ENCODE measurements at places on chromosomes 3 and 15.

DNA sequence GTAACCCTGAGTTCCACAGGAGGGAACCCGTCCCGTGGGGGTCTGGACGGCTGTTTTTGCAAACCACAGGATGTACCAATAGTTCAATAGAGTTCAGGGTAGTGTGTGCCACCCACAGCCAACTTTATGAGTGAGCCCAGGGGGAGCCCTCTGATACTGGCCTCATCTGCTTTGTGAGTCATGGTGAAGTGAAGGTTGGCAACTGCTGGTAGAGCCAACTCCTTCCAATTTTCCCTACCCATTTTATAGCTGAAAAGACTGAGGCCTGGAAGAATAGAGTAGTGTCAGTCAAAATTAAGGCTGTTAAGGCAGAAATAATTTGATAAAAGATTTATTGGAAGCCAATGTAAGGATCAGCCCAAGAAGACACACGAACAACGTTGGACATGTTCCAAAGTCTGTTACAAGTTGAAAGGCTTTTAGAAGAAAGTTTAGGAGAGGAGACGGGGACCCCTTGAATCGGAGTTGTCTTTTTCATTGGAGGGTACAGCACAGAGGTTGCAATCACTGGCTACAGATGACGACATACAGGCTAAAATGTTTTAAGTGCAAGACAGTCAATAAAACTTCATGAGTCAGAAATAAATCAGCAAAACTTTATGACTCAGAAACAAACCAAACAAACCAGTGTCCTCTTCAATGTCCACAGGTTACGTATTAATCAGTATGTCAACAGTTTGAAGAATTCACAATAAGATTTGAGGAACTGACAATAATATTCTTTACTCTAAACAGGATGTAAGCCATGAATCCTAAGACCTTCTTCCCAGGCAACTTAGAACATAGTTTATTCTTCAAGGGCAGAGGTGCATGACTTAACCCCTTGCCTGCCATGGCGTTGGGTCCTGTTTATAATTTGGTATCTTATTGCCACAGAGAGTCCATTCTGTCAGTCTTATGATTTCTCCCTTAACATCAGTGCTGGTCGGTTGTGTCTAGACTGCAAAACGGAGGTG is 62.9 kb upstream of the NR2E3 start:
- no peak for DNase-seq

DNA sequence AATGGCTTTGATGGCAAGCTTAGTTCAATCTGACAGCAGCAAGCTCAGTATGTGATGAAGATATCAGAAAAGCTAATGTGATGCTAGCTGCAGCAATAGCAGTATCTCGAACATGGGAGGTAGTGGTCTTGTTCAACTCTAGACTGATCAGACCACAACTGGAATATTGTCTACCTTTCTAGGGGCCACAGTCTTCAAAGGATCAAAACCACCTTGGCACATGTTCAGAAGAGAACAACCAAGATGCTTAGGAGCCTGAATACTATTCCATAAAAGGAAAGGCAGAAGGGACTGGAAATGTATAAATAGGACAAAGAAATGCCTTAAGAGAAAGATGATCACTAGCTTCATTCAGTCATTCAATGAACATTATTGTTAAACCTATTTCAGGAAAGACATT is 2.3 kb downstream of the C3orf70 start:
- no peak for DNase-seq

- no peak for DNase-seq
Measured at GRCh38 chr15:31296646-31297574, 29.7 kb upstream of the KLF13 start.

DNA sequence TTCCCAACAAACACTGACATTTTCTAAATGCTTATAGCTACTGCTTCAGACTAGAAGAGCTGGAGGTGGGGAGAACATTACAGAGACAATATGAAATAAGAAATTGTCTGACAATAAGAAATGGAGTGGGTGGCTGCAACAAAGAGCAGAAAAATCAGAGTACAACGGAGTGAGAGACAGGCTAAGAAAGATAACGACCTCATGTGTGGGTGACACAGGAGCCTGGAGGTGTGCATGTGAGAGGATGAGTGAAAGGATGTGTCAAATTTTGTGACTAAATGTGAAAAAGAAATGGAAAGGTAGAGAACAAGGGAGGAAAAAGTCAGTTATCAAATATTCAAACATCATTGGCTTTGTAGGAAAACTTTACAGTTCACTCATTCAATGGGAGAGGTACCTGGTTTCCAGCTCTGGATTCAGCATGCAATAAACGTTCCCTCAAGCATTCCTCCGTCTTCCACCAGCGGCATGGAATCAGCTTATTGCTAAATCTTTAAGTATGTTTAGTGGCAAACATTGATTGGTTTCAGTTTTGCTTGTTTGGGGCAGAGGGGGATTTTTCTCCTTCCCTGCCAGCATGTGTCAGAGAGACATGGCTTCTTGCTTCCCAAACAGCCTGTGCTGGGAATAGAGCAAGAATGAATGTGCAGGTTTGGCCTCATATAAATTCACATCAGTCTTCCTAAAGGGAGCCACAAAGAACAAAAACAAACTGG is 103.8 kb upstream of the CHRM5 start:
- DNase-seq = no peak

GRCh38 chr3:194571491-194572142 is 61.6 kb downstream of the TMEM44 start:
- DNase-seq = no peak

- DNase-seq = no peak
Measured at GRCh38 chr3:71485896-71486295, 97.6 kb downstream of the FOXP1 start.

GRCh38 chr15:93036951-93037819 is 51.8 kb downstream of the RGMA start:
- no peak for DNase-seq

GRCh38 chr3:132596816-132597433 is at the start of gene ACKR4:
ACKR4 (plus strand) TSS chr3:132597270; CDS start chr3:132600398, 3,128 bp downstream.
- DNase-seq = no peak

- no peak for DNase-seq
Measured at GRCh38 chr3:196749125-196749524, 9.5 kb downstream of the PAK2 start.

GRCh38 chr3:9779075-9779593 is 9.4 kb upstream of the CAMK1 start:
- no peak for DNase-seq

DNA sequence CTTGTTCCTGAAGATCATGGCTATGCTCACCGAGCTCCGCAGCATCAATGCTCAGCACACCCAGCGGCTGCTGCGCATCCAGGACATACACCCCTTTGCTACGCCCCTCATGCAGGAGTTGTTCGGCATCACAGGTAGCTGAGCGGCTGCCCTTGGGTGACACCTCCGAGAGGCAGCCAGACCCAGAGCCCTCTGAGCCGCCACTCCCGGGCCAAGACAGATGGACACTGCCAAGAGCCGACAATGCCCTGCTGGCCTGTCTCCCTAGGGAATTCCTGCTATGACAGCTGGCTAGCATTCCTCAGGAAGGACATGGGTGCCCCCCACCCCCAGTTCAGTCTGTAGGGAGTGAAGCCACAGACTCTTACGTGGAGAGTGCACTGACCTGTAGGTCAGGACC is 35.2 kb downstream of the NR1I2 start:
- DNase-seq = no peak

DNA sequence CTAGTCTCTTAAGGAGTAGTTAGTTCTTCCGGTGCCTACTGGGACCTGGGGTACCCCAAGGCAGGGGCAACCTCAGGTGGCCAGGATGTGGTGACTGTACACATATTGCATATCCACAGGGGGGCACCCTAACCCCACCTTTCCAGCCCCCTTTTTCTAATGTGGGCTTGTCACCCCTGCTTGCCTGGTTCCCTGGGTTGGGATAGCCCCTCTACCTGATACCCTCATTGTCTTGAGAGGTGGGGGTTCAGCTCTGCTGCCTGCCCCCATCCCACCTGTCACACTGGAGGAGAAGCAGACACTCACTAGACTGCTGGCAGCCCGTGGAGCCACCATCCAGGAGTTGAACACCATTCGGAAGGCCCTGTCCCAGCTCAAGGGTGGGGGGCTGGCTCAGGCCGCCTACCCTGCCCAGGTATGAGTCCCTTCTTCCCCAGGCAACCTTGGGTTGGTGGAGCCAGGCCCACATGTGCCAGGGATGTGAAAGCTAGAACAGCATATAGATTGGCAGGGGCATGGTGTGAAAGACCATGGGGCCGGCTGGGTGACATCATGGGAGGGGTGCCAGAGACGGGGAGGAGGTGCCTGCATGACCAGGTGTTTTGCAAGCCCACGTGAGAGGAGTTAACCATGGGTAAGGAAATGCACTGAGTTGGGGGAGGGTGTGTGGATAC is 4.0 kb downstream of the GLYCTK start:
- peak; percentile 38 for DNase-seq

GRCh38 chr15:68025835-68026424 is 28.2 kb upstream of the PIAS1 start:
- no peak for DNase-seq

GRCh38 chr3:171049861-171050444 is 23.4 kb upstream of the SLC2A2 start:
- DNase-seq = peak; percentile 5

DNA sequence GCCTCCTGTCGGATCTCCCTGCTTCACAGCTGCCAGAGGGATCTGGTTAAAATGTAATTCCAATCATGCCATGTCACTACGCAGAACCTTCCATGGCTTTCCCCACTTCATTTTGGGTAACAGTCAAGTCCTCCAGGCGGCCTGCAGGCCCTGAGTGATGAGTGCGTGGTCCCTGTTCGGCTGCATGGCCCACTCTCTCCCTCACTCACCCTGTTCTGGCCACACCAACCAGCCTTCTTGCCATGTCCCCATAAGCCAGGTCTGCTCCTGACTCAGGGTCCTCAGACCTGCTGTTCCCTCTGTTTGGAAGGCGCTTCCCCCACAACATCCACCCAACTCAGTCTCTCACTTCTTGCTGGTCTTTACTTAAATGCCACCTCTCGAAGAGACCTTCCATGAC is 41.6 kb upstream of the LINGO1 start:
- DNase-seq = no peak

DNA sequence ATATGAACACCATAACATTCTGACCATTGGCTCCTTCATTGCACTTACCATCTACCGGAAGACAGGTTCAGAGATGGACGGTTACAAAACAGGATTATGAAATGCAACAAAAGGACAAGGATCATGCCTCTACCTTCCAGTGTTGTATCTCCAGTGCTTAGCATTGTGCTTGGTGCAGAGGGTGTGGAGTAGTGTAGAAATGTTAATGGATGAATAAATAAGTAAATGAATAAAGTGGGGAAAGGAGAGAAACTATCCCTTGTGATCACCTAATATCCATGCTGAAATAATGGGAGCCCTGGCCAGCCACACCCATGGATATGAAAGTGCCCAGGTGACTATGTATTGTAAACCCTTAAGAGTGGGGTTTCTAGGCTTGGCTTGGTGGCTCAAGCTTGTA is 344.8 kb upstream of the LMCD1 start:
- DNase-seq = no peak

GRCh38 chr15:32859251-32859650 is 141.4 kb downstream of the GREM1 start:
- no peak for DNase-seq

GRCh38 chr3:108044699-108045098 is 46.1 kb downstream of the CD47 start:
- DNase-seq = no peak

DNA sequence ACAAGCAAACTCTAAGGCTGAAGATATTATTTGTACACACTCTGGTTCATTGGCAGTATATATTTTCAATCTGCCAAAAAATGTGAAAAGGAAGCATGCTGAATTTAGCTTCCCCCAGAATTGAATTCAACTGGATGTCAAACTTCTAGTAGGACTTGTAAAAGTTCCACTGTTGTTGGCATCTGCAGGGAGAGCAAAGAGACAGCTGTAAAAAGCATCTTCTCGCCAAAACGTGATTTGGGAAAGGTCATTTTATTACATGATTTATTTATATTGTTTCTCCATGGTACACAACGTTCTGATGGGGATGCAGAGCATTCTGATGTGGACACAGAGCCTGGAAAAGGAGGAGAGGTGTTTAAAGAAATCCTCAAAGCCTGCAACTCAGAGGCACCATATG is 196.7 kb upstream of the ADAMTS9 start:
- DNase-seq = no peak

DNA sequence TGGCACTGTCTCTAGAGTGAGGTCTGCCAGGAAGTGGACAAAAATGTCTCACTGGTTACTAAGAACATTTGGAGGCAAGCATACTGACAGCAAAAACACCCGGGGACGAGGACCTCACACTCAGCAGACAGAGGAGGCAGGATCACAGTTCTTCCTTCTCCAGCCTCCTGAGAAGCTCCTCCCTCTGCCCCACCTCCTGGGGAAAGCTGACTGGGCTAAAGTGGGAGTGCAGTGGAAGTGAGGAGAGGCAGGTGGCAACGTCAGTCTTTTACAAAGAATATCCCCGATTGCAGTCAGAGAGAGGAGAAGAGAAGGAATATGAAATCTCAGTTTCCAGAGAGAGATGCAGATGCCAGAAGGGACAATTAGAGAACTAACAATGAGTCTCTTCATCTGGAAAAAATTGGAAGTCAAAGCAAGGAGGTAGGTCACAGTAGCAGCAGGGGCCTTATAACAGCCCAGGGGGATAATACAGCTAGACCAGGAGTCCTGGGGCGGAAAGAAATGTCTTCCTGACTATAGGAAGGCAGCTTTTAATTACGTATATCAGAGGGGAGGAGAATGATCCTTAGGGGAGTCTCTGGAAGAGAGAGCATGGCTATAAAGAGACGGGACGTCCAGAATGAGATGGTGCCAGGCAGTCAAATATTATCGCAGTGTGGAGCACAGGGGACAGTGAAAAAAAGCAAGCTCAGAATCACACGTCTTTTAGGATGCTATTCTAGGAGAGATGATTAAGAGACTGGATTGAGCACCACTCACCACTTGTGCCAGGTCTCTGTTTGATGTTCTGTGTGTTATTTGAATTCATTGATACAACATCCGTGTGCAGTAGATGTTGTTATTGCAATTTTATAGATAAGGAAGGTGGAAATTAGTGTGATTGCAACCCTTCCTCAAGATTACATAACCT is 47.2 kb downstream of the LEO1 start:
- no peak for DNase-seq

DNA sequence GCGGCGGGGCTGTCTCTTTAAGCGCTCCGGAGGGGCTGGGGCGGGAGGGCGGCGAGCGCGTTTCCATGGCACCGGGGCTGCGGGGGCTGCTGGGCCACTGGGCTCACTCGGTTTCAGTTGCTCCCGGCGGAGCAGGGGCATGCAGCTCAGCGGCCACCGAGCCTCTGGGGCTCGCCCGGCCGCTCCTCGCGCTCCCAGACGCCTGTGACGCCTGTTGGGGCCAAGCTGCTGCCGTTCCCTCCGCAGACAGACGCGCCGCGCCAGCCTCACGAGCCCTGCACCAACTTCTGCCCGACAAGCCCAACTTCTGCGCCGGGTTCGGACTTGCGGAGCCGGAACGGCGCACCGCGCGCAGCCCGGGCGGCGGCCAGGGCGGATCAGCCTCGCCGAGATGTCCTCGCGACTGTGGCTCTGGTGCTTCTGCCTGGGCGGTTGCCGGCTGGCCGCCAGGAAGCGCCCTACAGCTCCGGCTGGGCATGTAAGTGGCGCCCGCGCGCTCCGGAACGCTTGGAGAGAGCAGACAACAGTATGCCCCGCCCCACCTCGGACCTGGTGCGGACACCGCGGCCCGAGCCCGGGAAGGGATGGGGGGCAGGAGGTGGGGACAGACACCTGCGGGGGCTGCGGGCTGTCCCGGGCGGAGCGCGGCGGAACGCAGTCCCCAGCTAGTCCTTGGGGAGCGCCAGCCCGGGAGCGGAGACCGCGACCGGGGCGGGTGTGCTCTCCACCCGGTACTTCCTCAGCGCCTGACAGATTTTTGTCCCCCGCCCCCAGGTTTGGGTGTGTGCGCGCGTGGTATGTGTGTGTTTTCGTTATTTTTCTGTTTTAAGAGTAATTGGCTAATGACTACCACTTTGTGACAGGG is 154.1 kb upstream of the GOLIM4 start:
- no peak for DNase-seq

GRCh38 chr15:83030021-83030420 is 18.6 kb upstream of the C15orf40 start:
- DNase-seq = no peak

Data from CD4-positive, alpha-beta T cell treated with Interleukin-6 at 100 ng/mL for 8 hours (primary cell).